Activated CD4-positive, alpha-beta memory T cell treated with anti-CD3 and anti-CD28 coated beads for 36 hours (primary cell): ENCODE measurements at places on chromosomes 12 and 14. TPM values are rescaled to one million over a fixed set of nuclear protein-coding genes. Genes with fewer than 3 reads are reported as not detected.
A peak's percentile ranks its signal among the peaks of the same experiment; 100 is the strongest.

The OASL gene
- total RNA-seq: 26.5 TPM

The B3GNT4 gene
- total RNA-seq: 2.3 TPM

The ART4 gene
- total RNA-seq: not detected

The STAC3 gene
- 2.0 TPM for total RNA-seq

The EXOC3L4 gene
- not detected for total RNA-seq

The RASSF9 gene
- not detected for total RNA-seq

The RHEBL1 gene
- 15.6 TPM for total RNA-seq

The SYT1 gene
- not detected for total RNA-seq

The SSPN gene
- total RNA-seq: not detected

The INSM2 gene
- not detected for total RNA-seq

The MYO1A gene
- 0.61 TPM for total RNA-seq

DNA sequence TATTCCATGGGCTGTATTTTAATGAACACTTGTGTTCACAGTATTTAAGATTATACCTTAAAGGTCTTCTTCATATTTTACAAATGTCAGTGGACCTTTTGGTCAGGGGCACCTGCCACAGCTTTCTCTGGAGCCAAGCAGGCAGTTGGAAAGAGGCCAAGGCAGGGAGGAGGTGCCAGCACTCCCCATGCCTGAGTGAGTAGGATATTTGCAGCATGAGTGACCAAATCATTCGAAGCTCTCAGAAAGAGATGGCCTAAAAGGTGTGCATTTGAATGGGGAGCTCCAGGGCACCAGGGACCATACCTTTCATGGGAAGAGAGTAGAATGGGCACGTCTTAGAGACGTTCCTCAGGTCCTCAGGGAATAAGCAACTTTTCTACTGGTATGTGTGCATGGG lies 121.6 kb downstream of the GPR135 start:
- DNase-seq: no peak
- no peaks in the 10 kb centered on the region for H3K27me3 ChIP-seq
- peaks cover 14% of the 10 kb centered on the region for H3K36me3 ChIP-seq

DNA sequence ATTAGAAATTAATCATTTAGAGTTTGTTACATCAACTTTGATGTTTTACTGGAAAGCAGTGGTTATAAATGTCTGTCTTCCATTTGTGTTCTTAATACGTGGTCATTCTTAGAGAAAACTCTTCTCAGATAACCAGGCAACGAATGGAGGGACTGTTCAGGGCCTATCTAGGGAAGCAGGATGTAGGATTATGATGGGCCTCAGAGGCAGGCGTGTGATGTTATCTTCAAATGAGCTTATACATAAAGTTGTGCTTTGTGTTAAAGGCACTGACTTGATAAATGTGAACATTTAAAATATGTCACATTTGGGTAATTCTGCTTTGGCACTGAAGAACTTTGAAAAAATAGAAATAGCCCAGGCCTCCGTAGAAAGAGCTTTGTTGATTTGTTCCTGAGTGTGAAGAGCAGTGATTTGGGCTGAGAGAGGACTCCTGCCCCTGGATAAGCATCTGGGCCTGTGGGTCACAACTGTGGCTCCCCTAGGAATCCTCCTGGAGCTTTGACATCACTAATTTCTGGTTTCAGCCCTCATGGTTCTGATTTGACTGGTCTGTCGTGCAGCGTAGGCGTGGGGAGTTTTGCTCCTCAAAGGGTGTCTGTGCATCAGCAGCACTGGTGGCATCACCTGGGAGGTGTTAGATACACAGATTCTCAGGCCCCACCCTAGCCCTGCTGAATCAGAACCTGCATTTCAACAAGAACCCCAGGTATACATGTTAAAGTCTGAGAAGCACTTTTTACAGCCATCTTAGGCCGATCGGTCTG lies 55.4 kb downstream of the SAMD4A start:
- peaks cover 37% of the 10 kb centered on the region for H3K4me1 ChIP-seq
- DNase-seq: peak; percentile 89
- no peaks in the 10 kb centered on the region for H3K27me3 ChIP-seq
- H3K36me3 ChIP-seq: peaks cover 3% of the 10 kb centered on the region
- H3K27ac ChIP-seq: no peak overlapping the region

GRCh38 chr14:89256283-89256682 lies 160.8 kb downstream of the FOXN3 start:
- peaks cover 15% of the 10 kb centered on the region for H3K4me1 ChIP-seq
- H3K27ac ChIP-seq: no peak overlapping the region
- DNase-seq: no peak
- H3K4me3 ChIP-seq: no peak overlapping the region
- peaks cover 31% of the 10 kb centered on the region for H3K36me3 ChIP-seq

- H3K4me1 ChIP-seq: peaks cover 25% of the 10 kb centered on the region
- DNase-seq: no peak
- no peaks in the 10 kb centered on the region for H3K36me3 ChIP-seq
- peak overlapping the region; percentile 84 for H3K27ac ChIP-seq
- peak overlapping the region; percentile 86 for H3K4me3 ChIP-seq
Measured at GRCh38 chr14:75259510-75259855, 19.1 kb upstream of the FOS start.

DNA sequence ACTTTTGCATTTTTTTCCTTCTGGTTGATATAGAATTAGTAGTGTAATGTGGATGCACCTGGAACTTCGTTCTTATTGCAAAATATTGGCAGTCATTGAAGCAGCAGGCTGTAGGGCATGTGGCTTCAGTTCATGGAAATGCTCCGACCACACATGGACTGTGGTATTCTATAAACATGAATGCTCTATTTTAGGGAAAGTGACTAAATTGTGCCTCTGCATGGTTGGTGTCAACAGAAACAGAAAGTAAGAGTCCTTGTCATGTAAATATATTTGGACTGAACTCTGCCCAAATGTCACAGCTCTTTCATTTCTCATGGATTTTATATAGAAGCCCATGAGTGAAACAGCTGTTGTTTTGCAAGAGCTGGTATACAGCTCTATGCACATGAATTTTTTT lies 917.0 kb downstream of the LRFN5 start:
- DNase-seq: no peak
- no peaks in the 10 kb centered on the region for H3K27me3 ChIP-seq
- no peak overlapping the region for H3K27ac ChIP-seq
- H3K4me3 ChIP-seq: no peak overlapping the region

- H3K4me1 ChIP-seq: peaks cover 2% of the 10 kb centered on the region
- DNase-seq: no peak
- H3K36me3 ChIP-seq: peaks cover 15% of the 10 kb centered on the region
- H3K27ac ChIP-seq: no peak overlapping the region
- no peak overlapping the region for H3K4me3 ChIP-seq
- no peaks in the 10 kb centered on the region for H3K27me3 ChIP-seq
Measured at GRCh38 chr14:105005329-105005928, 15.5 kb downstream of the CDCA4 start.

DNA sequence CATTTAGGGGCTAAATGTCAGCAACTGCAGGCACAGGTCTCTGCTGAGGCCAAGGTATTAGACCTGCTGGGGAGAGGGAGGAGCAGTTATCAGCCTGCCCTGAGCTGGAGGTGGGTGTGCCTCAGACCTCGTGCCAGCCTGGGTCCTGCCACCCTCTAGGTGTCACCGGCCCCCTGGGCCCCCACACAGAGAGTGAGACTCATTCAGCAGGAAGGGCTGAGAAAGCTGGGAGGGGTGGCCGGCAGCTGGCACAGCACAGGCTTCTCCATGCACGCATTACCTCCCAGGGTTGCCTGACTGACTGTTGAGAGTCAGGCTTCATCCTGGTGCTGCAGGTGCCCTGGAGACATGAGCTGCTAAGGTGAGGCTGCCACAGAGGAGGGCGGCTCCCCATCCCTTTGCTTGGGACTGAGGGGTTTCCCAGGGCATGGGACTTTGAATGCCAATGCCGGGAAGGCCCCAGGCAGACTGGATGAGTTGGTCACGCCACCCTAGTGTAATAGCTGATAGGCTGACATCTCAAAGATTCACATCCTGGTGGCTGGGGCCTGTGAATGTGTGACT lies 75.3 kb upstream of the C14orf180 start:
- H3K27me3 ChIP-seq: peaks cover 4% of the 10 kb centered on the region
- H3K27ac ChIP-seq: no peak overlapping the region
- no peaks in the 10 kb centered on the region for H3K4me1 ChIP-seq
- no peak overlapping the region for H3K4me3 ChIP-seq

- H3K36me3 ChIP-seq: no peaks in the 10 kb centered on the region
- H3K27me3 ChIP-seq: peaks cover 56% of the 10 kb centered on the region
- H3K4me3 ChIP-seq: peak within 1 kb of the TSS; percentile 69
- no peak within 1 kb of the TSS for H3K27ac ChIP-seq
Measured at GRCh38 chr14:21070083-21070609, at the start of gene ARHGEF40. ARHGEF40 (plus strand) TSS chr14:21070304; CDS start chr14:21070397, 93 bp downstream.

- H3K27me3 ChIP-seq: no peaks in the 10 kb centered on the region
- no peak overlapping the region for H3K27ac ChIP-seq
- H3K4me1 ChIP-seq: no peaks in the 10 kb centered on the region
- H3K4me3 ChIP-seq: no peak overlapping the region
Measured at GRCh38 chr12:20314328-20314727, 54.0 kb upstream of the PDE3A start.

- peaks cover 34% of the 10 kb centered on the region for H3K4me1 ChIP-seq
- H3K27ac ChIP-seq: peak overlapping the region; percentile 90
- DNase-seq: no peak
- no peak overlapping the region for H3K4me3 ChIP-seq
- H3K36me3 ChIP-seq: peaks cover 33% of the 10 kb centered on the region
- H3K27me3 ChIP-seq: no peaks in the 10 kb centered on the region
Measured at GRCh38 chr12:14911131-14911530, 25.5 kb upstream of the MGP start.

GRCh38 chr12:6867413-6868210 lies at the start of gene TPI1:
TPI1 (plus strand) TSS chr12:6867531; CDS start chr12:6867567, 36 bp downstream.
- H3K4me1 ChIP-seq: peaks cover 54% of the 10 kb centered on the region
- H3K27ac ChIP-seq: peak within 1 kb of the TSS; percentile 98
- peak within 1 kb of the TSS; percentile 98 for H3K4me3 ChIP-seq

DNA sequence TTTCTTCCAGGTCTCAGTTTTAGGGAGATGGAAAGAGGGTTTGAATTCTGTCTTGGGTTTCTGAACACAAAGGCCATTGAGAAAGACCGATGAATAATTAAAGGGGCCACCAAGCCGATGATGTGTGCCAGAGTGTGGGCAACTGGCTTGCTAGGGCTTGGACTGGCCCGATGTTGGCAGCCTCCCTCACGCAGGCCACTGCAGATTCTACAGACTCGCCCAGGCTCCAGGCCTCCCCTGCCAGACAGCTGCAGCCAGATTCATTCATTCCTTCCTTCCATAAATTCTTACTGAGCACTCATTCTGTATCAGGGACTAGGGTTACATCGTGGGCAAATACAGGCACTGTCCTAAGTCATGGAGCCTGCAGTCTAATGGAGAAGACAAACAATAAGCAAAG lies 34.9 kb downstream of the ACTN1 start:
- no peak overlapping the region for H3K4me3 ChIP-seq
- no peak for DNase-seq
- H3K4me1 ChIP-seq: peaks cover 30% of the 10 kb centered on the region
- no peaks in the 10 kb centered on the region for H3K27me3 ChIP-seq

DNA sequence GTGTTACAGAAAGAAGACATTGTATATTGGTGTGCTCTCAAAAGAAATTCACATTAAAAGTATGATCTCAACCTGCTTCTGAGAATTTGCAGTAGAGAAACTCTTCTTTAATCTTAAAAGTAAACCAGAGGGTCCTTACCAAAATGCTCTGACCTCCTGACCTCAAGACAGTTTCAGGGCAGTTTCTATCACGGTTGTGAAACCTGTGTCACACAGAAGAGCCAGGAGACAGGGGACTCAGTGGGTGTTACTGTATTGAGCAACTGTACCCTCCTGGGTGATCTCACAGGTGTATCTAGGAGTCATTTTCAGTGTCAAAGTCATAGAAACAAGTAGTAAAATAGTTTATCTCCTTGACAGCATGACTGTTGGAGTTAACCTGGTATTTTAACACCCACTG lies 178.0 kb downstream of the GRIP1 start:
- no peaks in the 10 kb centered on the region for H3K36me3 ChIP-seq
- no peak overlapping the region for H3K4me3 ChIP-seq
- peaks cover 5% of the 10 kb centered on the region for H3K27me3 ChIP-seq
- peak; percentile 9 for DNase-seq
- H3K27ac ChIP-seq: no peak overlapping the region

DNA sequence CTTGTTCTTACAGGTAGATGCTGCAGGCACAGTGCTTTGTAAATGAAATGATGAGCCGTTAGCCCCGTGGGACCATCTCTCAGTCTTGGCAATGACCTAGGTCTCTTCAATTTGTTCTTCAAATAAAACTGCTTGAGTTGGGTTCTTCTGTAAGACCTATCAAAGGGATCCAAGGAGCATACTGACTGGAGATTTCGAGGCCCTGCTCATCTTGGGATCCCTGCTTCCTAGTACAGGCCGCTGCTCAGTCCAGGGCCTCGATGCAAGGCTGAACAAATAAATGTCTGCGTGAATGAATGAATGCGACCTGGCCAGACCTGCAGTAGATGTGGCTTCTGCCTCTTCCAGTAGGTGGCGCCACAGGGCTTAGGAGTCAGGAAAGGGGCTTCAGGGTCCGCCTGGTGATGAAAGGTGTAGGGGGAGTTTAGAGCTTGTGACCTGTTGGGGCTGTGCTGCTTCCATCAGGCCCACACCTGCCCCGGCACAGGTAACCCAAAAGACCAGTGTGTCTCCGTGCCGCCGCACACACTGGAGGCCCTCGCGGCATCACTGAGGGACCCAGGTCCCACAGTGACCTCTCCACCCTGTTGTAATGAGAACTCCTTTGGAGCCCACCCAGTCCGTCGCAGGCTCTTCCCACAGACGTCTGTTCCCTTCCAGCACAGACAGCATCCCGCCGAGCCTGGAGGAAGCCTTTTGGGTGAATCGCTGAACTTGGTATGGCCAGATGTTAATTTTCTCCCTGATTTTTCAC lies 4.4 kb downstream of the CACNA1C start:
- no peaks in the 10 kb centered on the region for H3K36me3 ChIP-seq
- H3K4me1 ChIP-seq: peaks cover 10% of the 10 kb centered on the region
- DNase-seq: peak; percentile 64
- peaks cover 34% of the 10 kb centered on the region for H3K27me3 ChIP-seq
- no peak overlapping the region for H3K4me3 ChIP-seq

- H3K4me1 ChIP-seq: no peaks in the 10 kb centered on the region
- H3K27me3 ChIP-seq: no peaks in the 10 kb centered on the region
- no peak overlapping the region for H3K27ac ChIP-seq
- no peaks in the 10 kb centered on the region for H3K36me3 ChIP-seq
Measured at GRCh38 chr14:28382444-28383190, 384.0 kb upstream of the FOXG1 start.

GRCh38 chr14:94180655-94181271 lies 6.6 kb downstream of the PPP4R4 start:
- no peak for DNase-seq
- H3K36me3 ChIP-seq: no peaks in the 10 kb centered on the region
- peaks cover 50% of the 10 kb centered on the region for H3K4me1 ChIP-seq
- H3K27ac ChIP-seq: peak overlapping the region; percentile 67
- peak overlapping the region; percentile 54 for H3K4me3 ChIP-seq

- DNase-seq: no peak
- no peak overlapping the region for H3K27ac ChIP-seq
- H3K36me3 ChIP-seq: no peaks in the 10 kb centered on the region
- no peaks in the 10 kb centered on the region for H3K4me1 ChIP-seq
- H3K4me3 ChIP-seq: no peak overlapping the region
Measured at GRCh38 chr12:109639151-109639872, 65.7 kb downstream of the MVK start.

- H3K36me3 ChIP-seq: no peaks in the 10 kb centered on the region
- H3K4me3 ChIP-seq: no peak overlapping the region
- H3K4me1 ChIP-seq: no peaks in the 10 kb centered on the region
- no peaks in the 10 kb centered on the region for H3K27me3 ChIP-seq
Measured at GRCh38 chr14:25628390-25628789, 578.4 kb upstream of the STXBP6 start.

- H3K27ac ChIP-seq: no peak overlapping the region
- no peaks in the 10 kb centered on the region for H3K36me3 ChIP-seq
- H3K4me1 ChIP-seq: no peaks in the 10 kb centered on the region
- no peaks in the 10 kb centered on the region for H3K27me3 ChIP-seq
- no peak for DNase-seq
- H3K4me3 ChIP-seq: no peak overlapping the region
Measured at GRCh38 chr12:4789776-4790175, 69.6 kb downstream of the GALNT8 start.
